ENCODE measurements at places on chromosomes 4 and X.

GRCh38 chr4:56370377-56370776, 16.9 kb downstream of the AASDH start:
- DNase-seq, result no peak

- DNase-seq, result peak; percentile 37
Observed at GRCh38 chr4:95215991-95216605, 332.7 kb downstream of the UNC5C start.

DNA sequence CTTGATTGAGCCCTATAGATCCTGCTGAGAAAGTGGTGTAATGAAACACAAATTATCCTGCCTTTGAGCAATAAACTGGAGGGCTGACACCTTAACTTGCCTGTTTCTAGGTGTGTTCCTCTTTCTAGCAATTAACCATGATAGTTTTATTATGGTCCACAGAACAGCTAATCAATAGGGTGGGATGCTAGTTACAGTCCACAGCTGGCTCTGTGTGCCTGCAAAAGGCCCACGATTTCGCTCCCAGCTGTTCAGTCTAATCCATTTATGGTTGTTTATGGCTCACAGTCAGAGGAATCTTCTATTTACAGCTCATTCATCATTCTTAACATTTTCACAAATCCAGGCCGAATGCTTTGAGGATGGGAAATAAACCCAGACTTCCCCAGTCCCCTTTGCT, 674.9 kb downstream of the SMARCA1 start:
- no peak for DNase-seq

GRCh38 chrX:433771-434170, 47.1 kb upstream of the PPP2R3B start:
- no peak for DNase-seq

- peak; percentile 9 for DNase-seq
Observed at GRCh38 chr4:127012549-127012948, 620.2 kb upstream of the INTU start.

DNA sequence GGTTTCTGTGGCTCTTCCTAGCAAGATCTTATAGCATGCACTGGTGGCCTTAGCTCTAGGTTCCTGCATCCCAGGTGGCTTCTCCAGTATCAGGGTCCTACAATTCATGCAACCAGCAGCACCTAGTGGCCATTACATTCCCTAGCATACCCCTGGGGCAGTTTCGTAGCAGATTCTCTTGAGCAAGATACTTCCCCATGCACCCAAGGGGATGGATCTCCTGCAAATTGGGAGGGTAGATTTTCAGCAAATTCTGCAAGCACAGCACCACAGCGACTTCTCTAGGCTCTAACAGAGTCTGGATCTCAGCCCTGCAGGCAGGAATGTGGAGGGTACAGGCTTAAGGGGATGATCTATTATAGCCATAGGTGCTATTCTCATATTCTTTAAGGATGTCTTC, 13.1 kb upstream of the SLC9B1 start:
- no peak for DNase-seq

- DNase-seq, result no peak
Observed at GRCh38 chr4:114417214-114417613, 181.4 kb upstream of the UGT8 start.

DNA sequence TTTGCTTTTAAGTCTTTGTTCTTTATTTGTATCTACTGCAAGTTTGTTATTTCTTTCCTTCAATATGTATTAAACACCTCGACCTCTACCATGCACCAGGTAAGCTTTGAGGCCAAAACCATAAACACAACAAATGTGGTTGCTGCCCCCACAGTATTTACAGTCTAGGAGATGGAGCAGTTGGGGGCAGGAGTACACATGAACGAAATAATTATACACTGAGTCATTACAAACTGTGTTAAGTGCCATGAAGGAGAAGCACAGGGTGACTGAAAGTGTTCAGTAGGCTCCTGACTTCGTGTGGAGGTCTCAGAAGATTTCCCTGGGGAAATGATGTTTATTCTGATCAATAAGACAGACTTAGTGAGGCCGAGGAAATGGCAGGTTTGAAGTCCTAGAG, 30.3 kb downstream of the SLC25A43 start:
- no peak for DNase-seq

DNA sequence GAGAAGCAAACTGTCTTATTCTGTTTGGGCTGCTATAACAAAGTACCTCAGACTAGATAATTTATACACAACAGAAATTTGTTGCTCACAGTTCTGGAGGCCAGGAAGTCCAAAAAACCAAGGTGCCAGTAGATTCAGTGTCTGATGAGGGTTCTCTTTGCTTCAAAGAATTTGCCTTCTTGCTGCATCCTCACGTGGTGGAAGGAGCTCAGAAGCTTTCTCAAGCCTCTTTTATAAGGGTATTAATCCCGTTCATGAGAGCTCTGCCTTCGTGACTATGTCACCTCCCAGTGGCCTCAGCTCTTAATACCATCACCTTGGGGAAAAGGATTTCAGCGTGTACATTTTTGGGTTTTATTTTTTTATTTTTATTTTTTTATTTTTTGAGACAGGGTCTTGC, 20.1 kb downstream of the CA5B start:
- DNase-seq, result no peak

DNA sequence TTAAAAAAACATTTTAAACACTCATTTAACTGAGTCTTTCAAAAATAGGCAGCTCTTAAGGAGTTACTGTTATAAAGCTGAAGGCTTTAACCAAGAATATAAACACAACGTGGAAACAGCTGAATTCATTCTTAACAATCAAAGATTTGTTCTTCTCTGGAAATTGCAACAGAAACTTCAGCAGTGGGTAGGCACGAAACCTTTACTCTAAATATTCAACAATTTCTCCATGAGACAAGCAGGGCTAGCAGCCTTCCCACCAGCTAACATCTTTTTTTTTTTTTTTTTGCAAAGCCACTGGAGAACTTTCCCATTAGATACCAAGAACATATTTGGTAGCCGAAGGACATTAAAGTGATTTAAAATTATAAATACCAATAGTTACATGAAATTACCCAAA, 78.2 kb upstream of the PRSS48 start:
- DNase-seq, result no peak

DNA sequence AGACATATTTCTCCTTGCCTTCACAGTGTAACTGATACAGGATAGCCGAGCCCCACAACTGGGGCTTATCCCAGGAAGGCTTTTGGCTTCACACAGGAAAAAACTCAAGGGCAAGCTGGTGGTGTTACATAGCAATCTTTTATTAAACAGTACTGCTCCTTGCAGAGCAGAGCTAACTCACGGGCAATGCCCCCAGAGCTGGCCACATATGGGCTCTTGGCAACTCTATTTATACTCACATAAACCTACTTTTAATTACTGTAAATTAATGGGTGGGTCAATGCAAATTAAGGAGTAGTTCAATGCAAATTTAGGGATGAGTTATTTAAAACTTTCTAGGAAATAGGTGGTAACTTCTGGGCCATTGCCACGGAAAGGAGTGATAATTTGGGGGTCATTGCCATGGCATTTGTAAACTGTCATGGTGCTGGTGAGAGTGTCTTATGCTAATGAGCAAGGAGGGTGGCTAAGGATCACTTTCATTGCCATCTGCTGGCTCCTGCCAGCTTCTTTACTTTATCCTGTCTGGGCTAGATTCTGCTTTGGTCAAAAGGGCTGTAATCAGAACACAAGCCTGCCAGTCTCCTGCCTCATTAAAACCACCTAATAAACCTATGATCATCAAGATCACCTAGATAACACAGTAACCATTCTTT, 288.8 kb downstream of the CENPC start:
- DNase-seq, result no peak

DNA sequence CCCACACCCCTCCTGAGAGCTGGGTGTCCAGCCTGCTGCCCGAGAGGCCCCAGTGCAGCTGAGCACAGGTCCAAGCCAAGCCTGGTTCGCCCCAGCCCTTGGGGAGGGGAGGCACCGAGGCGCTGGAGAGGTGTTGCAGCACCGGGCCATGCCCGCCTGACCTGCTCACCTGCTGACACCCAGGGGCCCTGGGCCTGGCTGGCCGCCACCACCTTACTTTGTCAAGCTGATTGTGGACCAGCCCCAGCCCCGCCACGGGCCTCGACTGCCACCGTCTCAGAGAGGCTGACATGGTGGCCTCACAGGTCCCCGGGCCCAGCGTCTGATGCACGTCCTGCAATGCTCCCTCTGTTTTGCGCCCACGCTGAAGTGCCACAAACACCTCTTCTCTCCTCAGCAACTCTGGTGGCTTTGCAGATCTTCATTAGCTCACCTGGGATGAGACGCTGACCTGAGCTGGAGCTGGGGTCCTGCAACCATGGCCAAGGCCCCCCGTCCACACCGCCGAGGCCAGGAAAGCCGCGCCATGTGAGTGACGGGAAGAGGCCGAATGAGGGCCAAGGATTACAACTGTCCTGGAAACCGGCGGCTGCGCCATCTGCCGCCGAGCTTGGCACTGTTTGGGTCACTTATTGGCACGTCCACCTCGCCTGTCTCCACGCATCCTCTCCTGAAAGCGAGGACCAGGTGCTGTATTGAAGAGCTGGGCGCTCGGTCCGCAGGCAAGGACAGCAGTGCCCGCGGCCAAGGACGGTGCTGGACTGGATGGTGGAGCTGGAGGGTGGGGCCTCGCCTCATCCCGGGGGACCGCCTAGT, 7.6 kb downstream of the CPLX1 start:
- no peak for DNase-seq

DNA sequence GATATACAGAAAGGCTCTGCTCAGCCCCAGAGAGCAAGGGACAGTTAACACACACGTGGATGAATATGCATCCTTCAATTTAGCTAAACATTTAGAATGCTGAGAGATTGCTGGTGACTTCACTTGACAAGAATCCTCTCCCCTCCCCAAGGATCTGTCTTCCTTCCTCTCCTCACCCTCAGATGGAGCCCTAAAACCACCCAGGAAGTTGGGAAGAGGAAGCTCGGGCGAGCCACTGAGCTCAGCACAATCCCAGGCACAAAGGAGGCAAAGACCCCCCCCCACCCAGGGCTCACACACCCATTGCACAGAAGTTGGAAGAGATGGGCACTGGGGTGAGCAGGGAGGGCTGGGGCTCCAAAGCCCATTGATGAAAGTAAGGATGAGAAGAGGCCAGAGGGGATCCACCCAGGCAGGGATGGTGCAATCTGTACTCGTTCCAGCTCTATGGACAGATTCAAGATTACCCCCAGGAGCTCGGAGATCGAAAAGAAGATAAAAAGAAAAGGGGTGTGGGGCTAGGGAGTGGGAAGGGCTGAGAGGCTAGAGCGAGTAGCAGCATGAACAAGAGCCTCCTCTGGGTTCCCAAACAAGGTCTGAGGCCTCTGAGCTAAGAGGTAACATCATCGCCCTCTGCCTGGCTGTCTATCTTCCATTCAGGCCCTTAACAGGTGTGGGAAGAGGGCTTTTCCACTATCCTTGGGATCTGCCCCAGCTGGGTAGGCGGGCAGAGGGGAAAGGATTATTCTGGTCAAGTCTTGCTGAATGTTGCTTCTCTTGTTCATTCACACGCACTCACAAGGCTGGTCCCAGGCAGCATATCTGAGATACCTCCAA, 1.2 kb downstream of the TFE3 start:
- DNase-seq, result peak; percentile 36

DNA sequence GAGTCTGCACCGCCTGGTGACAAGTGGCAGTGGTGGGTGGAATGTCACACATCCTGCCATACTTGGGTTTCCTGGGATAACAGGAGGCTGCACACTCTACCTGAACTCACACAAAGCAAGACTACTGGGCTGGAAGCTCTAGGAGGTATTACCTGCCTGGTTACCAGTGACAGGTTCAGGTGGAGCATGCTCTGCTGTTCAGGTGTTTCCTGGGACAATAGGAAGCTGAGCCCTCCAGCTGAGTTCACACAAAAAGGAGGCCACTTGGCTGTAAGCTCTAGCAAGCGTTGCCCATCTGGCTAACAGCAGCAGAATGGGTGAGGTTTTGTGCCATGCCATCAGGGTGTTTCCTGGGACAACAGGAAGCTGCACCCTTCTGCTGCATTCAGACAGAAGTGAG, 17.4 kb upstream of the UGT2B7 start:
- no peak for DNase-seq

DNA sequence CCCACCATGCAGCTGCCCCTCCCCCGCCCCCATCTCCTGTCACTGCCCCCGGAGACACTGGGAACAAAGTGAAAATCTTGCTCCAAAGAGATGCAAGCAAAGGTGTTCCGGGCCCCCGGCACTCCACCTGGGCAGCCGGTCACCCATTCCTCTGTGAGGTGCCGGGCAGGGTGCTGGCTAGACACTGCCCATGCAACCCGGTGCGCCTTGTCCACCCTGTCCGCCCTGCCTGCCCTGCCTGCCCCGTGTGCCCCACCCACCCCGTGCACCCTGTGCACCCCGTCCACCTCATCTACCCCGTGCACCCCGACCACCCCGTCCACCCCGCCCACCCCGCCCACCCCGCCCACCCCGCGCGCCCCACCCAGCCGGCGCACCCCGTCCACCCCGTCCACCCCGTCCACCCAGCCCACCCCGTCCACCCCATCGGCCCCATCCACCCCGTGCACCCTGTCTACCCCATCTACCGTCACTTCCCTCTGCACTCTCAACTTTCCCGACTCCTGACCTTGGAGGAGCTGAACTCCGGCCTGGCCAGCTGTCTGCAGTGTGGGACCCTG, 31.9 kb upstream of the FGFR3 start:
- DNase-seq, result no peak
